ENCODE measurements at places on chromosomes 3 and 15.

- peak; percentile 81 for DNase-seq
These were observed at the start of gene TMOD3 for GRCh38 chr15:51829376-51830275. Gene TMOD3, plus strand, starts transcription at chr15:51829653. Its CDS starts 33,232 bp downstream, at chr15:51862885.

DNA sequence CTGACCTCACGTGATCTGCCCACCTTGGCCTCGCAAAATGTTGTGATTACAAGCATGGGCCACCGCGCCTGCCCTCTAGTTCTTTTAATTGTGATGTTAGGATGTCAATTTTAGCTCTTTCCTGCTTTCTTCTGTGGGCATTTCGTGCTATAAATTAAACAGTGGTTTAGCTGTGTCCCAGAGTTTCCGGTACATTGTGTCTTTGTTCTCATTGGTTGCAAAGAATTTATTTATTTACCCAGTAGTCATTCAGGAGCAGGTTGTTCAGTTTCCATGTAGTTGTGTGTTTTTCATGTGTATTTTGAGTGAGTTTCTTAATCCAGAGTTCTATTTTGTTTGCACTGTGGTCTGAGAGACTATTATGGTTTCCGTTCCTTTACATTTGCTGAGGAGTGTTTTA, 30.1 kb downstream of the MYRIP start:
- DNase-seq = no peak

GRCh38 chr15:83164771-83165404, 42.7 kb downstream of the HDGFL3 start:
- no peak for DNase-seq

DNA sequence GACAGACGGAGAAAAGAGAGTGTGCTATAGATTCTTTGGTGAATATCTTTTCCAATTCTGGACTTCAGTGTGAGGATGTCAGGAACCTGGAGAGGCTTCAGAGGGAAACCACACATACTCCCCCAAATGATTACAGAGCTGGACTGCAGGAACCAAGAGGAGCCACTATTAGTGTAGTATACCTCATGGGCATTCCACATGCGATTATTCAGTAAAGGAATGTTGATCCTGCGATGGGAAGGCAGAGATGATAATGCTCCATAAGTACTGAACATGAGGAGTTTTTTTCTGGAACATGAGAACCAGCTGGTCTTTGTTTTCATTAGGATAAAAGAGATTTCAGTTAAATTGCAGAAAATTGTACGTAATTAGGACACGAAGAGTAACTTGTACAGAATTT, 18.7 kb downstream of the STARD9 start:
- no peak for DNase-seq

DNA sequence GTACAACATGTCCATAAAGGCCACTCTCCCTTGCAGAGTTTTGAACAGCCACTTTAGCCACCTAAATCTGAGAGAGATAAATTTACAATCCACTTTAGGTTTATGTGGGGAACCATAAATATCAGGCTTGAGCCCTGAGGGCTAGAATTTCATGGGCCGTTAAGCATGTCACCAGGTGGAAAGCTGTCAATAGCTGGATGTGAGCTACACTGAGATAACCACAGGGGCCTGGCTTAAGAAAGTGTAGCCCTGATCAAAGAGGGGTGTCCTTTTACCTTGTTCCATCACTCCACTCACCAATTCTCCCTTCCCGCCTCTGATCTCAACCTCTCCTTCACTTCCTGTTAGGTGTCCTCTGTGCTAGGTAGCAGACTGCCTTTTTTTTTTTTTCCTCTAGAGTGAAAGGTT, 172.8 kb upstream of the ICE2 start:
- DNase-seq = no peak

All from stimulated activated CD4-positive, alpha-beta T cell treated with anti-CD3 and anti-CD28 coated beads, Interleukin-1b, Interleukin-23, amount 100 ng/mL, for 1 hour (primary cell).